ENCODE measurements at places on chromosomes 5 and 9.

DNA sequence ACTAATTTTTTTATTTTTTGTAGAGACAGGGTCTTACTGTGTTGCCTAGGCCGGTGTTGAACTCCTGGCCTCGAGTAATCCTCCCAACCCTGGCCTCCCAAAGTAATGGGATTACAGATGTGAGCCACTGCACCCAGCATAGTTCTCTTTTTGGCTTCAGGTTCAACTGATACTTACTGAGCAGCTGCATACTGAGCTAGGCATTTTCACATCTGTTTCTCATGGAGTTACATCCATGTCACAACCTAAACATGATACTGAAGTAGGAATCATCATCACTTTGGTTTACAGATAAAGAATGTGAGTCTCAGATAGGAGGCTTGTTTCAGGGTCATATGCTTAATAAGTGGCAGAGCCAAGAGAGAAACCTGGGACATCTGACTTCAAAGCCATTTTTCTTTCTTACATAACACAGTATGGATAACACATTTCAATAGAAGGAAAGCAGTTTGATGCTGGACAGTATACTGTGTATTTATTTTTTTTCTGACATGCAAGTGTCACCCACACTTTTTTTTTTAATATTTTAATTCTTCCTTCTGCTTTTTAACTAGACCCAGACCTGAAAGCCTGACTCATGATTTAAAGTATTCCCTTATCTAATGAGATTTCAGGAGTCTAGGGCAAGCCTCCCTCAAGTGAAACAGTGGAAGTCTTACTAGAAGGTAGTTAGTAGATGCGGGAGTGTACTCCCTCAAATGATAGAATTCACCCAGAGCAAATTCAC, 90.8 kb downstream of the HACD4 start:
- peak; percentile 4 for DNase-seq

DNA sequence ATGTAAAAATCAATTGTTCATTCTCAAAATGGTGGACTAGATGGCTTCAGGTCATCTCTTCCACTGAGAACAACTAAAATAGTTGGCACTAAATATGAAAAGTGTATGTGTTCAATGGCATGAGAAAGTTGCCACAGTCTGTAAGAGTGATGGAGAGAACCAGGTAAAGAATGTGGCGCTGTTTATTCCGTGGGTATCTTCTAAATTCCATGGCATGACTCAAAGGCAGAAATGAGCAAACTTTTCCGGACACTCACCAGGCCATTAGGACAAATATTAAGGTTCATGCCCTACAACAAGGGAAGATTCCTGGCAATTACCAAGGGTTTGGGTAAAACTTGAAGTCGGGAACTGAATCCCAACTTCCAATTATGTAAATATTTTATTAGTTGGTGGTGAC, 825.4 kb upstream of the CDH6 start:
- DNase-seq, result no peak

GRCh38 chr5:60611099-60611740, 88.7 kb downstream of the DEPDC1B start:
- no peak for DNase-seq

GRCh38 chr9:31153250-31153840, 1231.1 kb upstream of the ACO1 start:
- DNase-seq, result no peak

DNA sequence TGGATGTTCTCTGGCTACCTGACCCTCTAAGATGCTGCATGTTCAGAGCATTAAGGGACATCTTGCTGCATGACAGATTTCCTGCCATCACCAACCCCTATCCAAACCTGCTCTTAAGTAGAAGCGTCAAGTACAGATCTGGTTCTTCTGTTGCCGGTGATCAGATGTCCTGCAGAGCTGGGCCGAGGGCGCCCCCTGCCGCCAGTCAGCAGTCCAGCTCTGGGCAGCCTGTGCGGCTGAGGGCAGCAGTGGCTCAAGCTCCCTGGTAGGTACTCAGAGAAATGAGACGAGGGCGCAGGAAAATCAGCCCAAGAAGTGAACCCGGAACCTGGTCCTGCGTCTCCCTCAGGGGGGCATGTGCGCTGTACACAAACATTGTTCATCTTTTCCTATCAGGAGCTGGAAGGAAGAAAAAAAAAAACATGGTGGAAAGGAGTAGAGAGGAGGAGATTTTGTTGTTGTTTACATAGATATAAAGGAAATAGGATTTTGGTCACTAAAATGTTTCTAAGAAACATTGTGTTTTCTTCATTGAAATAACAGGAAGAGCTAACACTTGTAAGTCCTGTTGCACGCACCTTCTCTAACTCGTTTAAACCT, 95.8 kb downstream of the CFAP90 start:
- peak; percentile 14 for DNase-seq

DNA sequence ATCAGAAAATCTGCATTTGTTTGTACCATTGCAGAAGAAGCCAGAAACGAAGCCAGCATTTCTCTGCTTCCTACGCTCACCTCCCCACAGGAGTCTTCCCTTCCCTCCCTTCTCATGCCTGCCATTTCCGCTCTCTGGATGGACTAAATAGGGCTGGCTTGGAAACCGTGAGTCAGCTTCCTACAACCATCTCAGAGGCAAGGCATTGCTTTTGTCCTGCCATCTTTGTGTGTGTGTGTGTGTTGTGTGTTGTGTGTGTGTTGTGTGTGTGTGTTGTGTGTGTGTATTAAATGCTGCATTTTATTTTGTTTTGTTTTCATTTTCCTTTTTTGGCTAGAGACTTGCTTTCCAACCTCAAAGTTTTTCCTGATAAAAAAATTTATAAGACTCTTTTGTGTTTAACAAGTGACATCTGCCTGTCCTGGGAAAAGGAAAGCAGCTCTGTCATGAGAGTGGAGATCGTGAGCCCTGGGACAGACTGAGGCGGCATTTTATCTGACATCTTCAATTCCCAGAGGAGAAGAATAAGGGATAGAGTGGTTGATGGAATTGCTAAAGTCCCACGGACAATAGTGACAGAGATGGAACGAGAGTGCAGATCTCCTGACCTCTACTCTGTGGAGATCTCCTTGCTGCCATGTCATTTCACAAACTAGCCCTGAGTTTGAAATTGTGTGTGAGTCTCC, 7.5 kb upstream of the EGFLAM start:
- DNase-seq, result no peak

DNA sequence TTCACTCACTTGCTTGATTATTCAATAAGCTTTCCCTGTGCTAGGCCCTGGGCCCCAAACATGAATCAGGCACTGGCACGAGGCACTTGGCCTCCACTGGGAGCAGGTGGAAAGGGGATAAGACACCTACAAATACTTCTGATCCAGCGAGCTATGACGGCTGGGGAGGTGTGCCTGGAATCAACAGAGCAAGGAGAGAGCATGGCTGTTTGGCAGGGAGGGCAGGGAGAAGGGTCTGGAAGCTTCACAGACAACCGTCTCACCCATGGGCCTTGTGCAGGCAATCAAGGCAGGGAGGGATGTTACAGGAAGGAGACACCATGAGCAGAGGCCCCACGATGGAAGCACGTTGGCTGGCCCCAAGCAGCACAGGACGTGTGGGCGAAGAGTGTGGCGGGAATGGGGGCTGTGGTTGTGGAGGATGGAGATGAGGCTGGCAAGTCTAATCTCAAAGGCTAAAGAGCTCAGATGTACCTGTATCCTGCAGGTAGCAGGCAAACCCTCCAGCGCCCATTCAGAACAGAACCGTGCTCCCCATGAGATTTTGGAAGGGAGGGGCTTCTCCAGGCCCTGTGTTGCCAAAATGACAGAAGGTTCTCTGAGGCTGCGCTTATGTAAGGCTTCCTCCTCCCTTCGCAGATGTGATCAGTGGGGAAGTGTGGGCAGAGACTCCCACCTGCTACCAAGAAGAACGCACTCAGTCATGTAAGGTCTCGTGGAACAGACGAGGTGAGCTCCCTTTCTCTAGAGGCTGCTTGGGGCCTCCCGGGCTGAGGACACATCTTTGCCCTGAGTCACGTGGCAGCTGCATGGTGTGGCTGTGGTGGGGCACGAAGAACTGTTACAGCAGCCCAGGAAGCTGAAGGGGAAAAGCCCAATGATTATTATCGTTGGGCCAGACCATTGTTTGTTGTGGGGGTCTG, 189.7 kb downstream of the DAB2IP start:
- no peak for DNase-seq

DNA sequence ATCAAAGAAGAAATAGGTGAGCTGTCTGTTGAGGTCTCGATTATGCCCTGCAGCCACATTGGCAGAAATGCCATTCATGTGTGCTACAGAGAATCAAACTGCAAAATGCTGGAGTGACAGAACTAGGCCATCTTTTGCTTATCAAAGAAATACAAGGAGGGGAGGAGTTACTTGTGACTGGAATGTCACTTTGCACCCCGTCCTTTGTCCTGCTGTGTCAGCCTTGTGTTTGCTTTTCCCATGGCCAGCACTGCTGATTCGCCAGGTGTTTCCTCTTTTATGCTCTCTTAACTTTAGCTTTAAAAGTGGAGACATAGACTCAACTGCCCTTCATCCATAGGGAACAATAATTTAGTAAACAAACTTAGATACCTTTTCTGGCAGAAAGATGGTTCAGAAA, 54.3 kb downstream of the SLC46A2 start:
- no peak for DNase-seq

- no peak for DNase-seq
These were observed 117.1 kb upstream of the TUT7 start for GRCh38 chr9:86471171-86471815.

DNA sequence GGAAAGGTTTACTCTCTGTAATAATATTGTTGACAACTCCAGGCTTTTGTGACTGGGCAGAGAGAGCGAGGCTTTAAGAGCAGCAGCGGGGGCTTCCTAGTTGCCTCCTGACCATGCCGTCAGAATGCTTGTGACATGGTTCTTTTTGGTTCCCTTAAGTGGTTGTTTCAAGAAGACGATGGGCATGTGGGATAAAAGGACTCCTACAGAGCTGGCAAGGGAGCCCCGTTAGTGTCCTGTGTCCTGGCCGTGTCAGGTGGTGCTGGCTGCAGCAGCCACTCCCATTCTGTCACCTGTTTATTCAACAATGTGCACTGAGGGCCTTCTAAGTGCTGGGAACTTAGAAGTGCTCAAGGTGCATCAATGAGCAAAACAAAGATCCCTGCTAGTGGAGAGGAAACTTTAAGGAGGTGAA, 19.7 kb downstream of the LCP2 start:
- no peak for DNase-seq

- DNase-seq, result no peak
These were observed 3.6 kb upstream of the CTXN3 start for GRCh38 chr5:127645300-127645726.

DNA sequence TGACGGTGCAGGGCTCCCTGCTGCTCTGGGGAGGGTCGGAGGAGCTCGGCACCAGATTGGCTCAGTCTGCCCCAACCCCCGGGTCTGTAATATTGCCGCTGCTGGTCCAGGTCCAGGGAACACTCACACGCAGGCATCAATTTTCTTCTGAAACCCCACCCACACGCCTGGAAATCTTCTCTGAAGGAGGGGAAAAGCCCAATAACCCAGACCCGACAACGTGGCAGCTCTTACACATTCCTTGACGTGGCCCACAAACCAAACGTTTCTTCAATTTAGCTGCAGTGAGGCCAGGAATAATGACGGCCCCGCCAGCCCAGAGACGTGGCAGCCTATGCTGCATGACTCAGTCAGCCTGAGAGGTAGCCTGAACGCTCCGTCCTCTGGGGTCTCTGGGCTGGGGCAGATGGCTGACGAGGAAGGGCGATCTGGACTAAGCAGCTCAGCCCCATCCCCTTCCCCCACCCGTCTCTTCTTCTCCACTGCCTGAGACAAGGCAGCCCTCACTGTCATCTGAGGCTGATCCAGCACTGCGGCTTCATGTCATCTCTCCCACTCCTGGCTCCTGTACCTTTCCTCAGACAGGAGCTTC, 9.9 kb upstream of the SPARC start:
- DNase-seq, result no peak

- DNase-seq, result no peak
These were observed 64.2 kb downstream of the DCP2 start for GRCh38 chr5:113040672-113041260.

DNA sequence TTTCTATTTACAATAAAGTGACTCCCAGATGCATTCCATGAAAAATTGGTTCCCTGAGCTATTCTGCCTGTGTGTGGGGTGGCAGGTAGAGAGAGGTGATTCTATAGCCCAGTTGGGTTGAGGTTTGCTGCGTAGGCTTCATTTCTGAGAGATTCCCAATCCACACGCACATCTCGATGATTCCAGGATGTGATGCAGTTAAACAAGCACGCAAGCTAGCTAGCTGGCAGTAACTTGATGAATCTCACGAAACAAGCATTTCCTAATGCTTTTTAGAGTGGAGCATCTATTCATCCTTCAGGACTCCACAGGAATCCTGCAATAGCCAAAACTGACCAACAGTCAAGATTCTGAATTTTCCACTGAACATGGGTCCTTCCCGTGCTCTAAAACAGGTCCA, 43.8 kb upstream of the CER1 start:
- no peak for DNase-seq

DNA sequence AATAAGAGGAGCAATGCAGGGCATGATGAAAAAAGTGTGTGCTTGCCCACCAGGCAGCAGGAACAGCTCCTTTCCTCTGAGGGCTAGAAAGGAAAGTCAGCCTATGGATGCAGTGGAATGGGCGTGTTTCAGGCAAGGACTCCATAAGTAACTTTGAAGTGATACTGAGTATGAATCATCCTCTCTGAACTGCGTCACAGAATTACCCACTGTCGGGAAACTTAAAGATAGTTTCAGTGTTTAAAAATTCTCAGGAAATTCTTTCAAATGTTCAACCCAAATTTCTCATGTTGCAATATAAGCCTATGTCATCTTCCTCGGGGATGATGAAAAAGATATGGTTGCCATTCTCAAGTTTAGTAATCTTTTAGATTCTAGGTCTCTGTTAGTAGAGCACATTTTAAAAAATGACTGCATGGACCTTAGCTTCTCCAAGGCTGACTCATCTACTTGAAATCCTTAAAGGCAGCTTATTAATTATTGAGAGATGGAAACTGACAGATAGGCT, 27.7 kb downstream of the PTCD2 start:
- DNase-seq, result no peak

DNA sequence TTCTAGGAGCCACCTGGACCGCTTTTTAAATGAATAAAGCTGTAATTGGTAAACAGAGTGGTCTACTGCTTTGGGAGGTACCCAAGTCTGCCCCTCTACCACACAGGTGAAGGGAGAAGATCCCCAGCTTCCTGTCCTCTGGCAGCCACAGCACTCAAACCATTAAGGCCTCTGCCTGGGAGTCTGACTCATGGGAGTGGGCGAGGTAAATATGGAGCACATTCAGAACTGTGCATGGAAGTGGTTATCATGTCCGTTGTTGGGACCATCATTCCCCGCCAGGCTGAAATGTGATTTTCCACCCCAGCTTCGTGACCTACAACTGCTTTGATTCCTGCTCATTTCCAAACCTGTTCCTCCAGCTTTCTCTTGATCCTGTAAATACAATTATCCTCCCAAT, 59.5 kb upstream of the ALDH1B1 start:
- DNase-seq, result no peak

- DNase-seq, result no peak
These were observed 133.3 kb upstream of the DPYSL3 start for GRCh38 chr5:147643142-147643541.
